ENCODE measurements at places on chromosomes 3 and 15.

DNA sequence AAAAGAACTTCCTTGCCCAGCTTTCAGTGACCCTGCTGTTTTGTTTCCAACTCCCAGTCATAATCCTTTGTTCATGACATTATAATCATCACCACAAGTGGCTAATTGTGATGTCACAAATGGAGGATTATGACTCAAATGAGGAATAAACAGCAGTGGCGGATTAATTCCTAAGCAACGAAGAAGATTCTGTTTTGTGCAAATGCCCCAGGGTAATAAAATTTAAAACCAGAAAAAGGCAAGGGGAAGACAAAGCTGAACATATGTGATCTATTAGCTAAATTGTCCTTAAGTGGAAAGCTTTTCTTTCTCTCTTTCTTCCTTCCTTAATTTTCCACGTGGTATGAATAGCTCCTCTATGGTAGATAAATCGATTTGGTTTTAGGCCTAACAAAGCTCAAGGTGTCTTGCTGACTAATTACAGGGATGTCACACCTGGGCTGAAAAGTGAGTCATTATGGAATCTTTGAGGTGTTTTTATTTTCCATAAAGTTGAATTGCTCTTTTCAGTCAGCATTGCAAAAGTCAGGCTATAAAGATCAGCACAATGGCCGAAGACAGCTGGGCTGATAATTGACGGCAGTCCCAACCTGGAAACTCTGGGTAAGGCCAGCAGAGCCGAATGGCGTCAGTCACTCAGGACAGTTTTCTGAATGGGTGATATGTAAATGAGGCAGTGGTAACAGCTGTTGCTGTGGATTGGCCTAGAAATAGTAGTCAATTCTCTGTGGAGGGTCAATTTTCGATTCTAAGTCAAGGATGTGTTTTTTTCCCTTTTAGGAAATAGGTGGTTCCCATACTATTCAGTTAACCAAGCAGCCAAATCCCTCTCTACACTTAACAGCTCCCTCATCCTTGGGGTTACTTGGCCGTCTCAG is 121.5 kb downstream of the PTPRG start:
- no peak for DNase-seq

DNA sequence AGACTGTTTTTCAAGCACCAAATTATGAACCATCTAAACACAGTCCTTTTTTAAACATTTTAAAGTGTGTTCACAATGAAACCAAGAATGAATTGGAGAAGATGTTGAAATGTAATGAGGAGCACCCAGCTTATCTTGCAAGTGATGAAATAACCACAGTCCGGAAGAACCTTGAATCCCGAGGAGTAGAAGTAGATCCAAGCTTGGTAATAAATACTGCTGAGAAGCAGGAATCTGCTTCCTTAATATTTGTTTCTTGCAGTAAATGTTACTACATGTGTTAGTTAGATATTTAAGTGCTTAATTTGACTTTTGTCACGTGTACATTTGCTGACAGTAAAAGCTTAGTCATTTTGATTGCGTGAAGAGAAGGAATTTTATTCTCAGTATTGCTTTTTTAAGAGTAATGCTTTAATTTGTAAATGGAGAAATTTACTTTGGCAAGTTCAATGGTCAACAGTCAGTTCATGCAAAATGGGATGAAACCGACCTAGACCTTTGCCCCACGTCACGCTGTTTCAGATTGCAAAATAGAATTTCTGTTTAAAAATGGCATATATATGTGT is 69.8 kb downstream of the OPA1 start:
- DNase-seq = no peak

GRCh38 chr3:51977446-51978142 is 2.7 kb downstream of the ABHD14A start:
- DNase-seq = no peak

- peak; percentile 54 for DNase-seq
Measured at GRCh38 chr3:10008588-10009344, 17.5 kb upstream of the FANCD2 start.

DNA sequence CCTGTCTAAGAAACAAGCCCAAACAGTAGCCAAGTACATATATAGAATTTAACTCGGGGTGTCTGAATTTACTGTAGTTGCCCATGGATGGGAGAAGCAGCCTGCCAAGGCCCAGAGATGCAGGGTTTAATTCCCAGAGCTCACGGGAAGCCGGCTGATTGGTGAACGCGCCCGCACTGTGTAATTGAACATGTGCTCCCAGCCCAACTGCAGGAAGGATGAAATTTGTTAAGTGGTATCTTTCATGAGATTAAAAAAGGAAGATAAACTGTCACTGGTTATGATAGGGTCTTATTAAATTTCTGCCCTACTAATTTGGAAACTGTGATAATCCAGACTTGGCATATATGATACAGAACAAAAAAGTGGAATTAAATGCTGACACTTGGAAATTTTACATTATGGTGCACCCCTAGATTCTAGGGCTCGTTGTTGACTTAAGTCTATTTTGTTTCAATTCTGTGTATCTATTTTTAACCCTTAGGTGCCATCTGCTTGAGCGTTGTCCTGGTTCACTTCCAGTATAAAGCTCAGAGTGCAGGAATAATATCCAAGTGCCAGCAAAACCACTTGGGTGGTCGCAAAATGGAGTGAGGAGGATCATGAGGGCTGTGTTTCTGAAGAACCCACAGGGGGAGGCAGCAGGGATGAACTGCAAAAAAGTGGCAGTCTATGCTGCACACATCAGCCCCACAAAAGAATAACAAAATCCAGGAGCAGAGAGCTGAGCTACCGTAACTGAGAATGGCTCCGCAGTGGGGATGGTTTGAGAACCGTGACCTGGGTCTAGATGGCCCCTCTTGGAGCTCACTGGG is 13.8 kb upstream of the TMC3 start:
- no peak for DNase-seq

- no peak for DNase-seq
Measured at GRCh38 chr15:48393645-48394506, 62.6 kb downstream of the DUT start.

- DNase-seq = peak; percentile 1
Measured at GRCh38 chr15:29570948-29571791, 251.1 kb downstream of the TJP1 start.

DNA sequence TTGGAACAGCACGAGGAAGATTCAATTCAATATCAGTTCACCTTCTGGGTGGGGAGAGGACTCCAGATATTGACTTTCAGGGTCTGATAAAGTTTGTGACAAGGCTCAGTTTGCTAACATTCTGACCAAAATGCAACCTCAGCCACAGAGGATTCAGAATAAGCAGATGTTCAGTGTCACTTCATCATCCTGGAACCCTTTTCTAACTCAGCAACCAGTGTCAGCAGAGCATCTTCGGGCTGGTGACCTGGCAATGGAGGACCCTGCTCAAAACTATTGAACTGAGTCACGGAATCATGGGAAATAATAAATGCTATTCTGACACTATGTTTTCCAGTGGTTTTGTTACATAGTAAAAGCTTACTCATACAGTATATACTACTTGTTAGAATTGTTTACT is 433.4 kb upstream of the CFAP20DC start:
- DNase-seq = no peak

- DNase-seq = no peak
Measured at GRCh38 chr3:128168836-128169235, 15.6 kb downstream of the EEFSEC start.

DNA sequence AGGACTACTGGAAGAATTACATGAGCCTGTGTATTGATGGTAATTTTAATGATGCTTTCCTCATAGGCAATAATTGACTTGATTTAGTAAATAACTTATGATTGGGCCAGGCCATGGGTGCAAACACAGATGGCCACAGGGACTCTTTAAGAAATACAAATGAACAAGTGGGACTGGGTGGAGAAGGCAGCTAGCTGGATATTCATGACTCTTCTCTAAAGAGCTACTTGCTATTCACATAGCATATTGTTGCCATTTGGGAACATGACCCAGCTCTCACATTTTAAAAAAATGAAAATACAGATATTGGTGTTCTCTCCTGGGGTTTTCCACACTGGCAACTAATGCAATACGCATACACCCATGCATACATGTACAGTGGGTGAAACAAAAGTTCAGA is 178.3 kb downstream of the PTPRG start:
- no peak for DNase-seq

DNA sequence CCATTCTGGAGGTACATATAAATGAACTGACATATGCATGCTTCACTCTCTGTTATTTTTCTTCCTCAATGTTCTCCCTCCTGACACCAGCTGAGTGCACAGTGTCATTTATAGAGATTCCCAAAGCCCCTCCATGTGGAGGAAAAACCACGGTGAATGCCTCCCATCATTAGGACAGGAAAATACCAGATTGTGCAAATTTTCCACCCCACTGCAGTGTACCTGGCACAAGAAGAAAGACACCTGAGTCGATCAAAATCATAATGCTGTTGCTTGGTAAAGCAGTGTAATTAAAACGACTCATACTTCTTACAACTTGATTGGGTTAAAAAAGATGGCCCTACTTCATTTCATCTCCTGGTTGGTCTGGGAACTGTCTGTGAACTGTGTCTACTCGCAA is 290.6 kb downstream of the IL5RA start:
- no peak for DNase-seq

DNA sequence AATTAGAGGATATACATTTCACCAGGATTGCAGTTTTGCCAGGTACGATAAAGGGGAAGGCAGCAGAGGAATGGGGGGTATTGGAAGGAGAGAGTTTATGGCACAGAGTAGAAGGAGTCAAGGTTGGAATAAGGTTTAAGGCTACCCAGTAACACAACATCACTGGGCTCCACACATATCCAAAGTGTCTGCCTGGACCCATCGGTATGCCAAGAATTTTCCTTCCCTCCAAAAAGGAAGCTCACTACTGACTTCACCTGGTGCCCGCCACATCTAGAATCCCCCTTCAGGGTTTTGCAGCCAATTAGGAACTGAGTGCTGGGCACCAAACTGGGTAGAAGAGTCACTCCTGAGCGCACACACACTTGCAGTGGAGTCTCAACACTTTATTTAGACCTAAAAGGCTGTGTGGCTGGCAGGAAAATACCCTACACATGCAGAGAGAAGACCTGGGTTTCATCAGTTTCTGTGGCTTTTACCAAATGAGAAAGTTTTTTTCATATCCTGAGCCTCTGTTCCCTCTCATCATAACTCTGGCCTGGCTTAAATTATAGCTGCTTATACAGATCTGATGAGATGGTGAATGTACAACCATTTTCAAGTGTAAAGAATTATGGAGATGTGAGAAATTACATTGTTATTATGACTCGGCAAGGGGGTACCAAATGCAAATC is 190.8 kb upstream of the LPP start:
- no peak for DNase-seq

DNA sequence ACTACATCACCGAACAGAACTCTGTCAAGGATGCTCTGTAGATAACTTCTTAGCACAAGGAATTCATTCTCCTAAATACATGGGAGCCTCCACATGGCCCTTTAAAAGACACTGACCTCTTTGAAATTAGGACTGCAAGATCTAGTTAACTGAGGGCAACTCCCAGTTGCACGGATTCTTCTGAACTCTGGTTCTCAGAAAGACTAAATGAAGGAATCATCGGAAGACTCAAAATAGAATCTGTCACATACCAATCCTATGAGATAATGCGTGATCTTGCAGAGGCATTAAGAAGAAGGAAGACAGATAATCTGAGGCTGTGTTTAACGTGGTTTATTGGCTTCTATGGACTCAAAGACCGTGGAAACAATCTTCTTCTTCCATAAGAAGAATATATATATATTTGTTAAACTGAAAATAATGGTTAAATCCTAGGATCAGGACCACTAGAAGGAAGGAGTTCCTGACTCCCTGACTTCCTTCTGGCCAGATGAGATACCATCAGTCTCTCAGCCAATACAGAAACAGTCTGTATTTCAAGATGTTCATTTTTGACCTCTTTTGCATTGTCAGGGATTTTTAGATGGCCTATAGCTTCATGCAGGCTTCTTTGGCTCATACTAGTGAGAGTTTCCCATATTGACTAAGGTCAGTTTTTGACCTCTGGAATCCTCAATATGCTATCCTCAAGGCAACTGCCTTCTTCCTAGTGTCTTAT is 33.9 kb upstream of the TBC1D23 start:
- no peak for DNase-seq

DNA sequence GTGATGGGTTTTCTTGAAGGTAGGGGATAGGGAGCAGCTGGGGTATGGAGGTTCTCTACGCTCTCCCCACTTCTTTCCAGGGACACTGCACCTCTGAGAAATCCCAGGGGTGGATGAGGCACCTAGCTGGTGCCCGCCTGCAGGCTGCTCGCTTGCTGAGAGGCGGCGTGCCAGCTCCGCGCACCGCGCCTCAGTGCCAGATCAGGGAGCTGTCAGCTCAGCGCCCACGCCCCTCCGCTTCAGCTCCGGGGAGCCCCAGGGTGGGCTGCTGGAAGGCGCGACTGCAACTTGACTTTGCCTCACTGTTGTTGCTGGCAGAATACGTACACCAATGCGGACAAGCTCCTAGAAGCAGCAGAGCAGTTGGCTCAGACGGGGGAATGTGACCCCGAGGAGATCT is 345.7 kb upstream of the UMPS start:
- no peak for DNase-seq

DNA sequence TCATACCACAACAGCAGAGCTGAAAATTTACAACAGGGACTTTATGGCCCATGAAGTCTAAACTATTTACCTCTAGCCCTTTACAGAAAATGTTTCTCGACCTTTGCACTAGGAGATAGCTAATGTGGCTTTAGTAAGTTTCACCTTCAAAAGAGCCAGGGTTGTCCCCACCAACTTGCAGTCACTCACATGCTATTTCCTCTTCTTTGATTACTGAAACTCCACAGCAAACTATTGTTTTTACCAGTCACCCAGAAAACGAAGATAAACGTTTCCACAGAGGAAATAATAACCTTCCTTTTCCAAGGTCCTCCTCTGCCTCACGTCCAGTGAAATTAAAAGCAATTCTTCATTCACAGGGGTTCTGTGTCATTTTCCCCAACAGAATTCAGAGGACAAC is 48.2 kb downstream of the WWTR1 start:
- DNase-seq = no peak

DNA sequence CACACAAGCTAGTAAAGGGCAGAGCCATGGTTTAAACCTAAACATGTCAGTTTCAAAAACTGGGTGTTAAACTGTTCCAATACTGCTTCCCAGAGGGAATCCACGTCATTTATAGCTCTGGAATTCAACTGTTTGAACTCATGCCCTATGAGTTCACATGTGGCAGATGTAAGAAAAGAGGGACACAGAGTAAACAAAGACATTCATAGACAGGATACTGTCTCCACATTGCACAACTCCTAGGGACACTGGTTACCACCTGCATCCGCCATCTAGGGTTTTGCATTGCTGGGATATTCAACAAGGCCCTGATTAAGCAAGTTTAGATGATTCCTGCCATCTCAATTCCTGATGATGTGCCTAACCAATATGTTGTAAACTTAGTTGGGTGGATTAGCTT is 134.1 kb upstream of the COL8A1 start:
- DNase-seq = no peak

DNA sequence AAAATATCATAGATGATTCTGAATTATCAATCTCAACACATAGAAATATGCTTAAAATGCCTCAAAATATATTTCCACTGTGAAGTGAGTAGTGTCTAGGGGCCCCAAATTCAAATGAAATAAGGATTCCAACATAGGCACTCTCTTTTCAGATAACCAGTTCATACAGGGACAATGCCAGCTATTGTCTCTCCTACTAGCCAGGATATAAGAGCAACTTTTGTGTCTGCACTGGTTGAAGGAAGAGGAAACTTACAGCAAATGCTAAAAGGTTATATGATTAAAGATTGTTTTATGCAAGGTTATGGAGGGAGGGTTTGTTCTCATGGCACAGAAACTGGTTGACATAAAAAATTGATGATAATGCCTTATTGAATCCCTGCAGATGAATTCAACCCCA is 579.4 kb upstream of the ALCAM start:
- DNase-seq = no peak

- DNase-seq = no peak
Measured at GRCh38 chr3:53836084-53836872, 9.9 kb downstream of the CHDH start.
